ENCODE measurements at places on chromosomes 12 and 14. TPM values are rescaled to one million over a fixed set of nuclear protein-coding genes. Genes with fewer than 3 reads are reported as not detected.

Gene DNAI7
- 0.18 TPM for total RNA-seq

Gene OAS2
- 0.63 TPM for total RNA-seq

Gene CACNB3
- total RNA-seq: 34.2 TPM

Gene PLEKHG7
- total RNA-seq: not detected

Gene LRIG3
- 3.4 TPM for total RNA-seq

Gene RPGRIP1
- total RNA-seq: 0.20 TPM

Gene NRL
- total RNA-seq: 1.1 TPM

Gene GPR137C
- total RNA-seq: 0.17 TPM

Gene ARL1
- total RNA-seq: 64.2 TPM

Gene VDR
- total RNA-seq: 3.0 TPM

Gene DHRS2
- total RNA-seq: 6.1 TPM

Gene EXOC3L4
- 0.82 TPM for total RNA-seq

Gene KLRC4
- not detected for total RNA-seq

Gene SERPINA1
- 3.1 TPM for total RNA-seq

Gene DAO
- not detected for total RNA-seq

Gene TPH2
- total RNA-seq: not detected

Gene DNAJC22
- 18.4 TPM for total RNA-seq

Gene LPCAT3
- total RNA-seq: 31.4 TPM

Gene ACYP1
- 25.2 TPM for total RNA-seq

Gene CLEC12A
- total RNA-seq: not detected

Gene NTN4
- total RNA-seq: 47.0 TPM

Gene SLC10A1
- total RNA-seq: not detected

Gene PMCH
- total RNA-seq: not detected

Gene TMTC1
- total RNA-seq: 0.05 TPM

Gene CFAP73
- total RNA-seq: 0.09 TPM

Gene ANAPC7
- 58.2 TPM for total RNA-seq

Gene TEX52
- not detected for total RNA-seq

Gene TMEM132C
- not detected for total RNA-seq

Gene MUCL1
- total RNA-seq: not detected

Gene KDM5A
- 24.1 TPM for total RNA-seq

Gene FAM181A
- not detected for total RNA-seq

Gene KRT81
- 4,063 TPM for total RNA-seq

Gene SLCO1A2
- 0.29 TPM for total RNA-seq

Gene CELA1
- not detected for total RNA-seq

Gene CLEC4E
- 0.59 TPM for total RNA-seq

Gene G2E3
- 9.7 TPM for total RNA-seq

Gene WASHC4
- total RNA-seq: 24.2 TPM

Gene CABP1
- total RNA-seq: 0.21 TPM

Gene AMDHD1
- 1.9 TPM for total RNA-seq

Gene SMIM41
- total RNA-seq: not detected
